Heart left ventricle (tissue), 16 donors: ENCODE measurements at places on chromosomes 5 and 9.

- peak; percentile 87 for DNase-seq
Observed at GRCh38 chr9:136686794-136687711, at the start of gene AGPAT2. TSS of gene AGPAT2 (minus strand) at chr9:136687457. CDS start at chr9:136687357, 100 bp downstream.

- no peak for DNase-seq
Observed at GRCh38 chr5:109152565-109152964, 257.2 kb downstream of the PJA2 start.

- no peak for DNase-seq
Observed at GRCh38 chr5:82975396-82975795, 101.8 kb downstream of the TMEM167A start.

GRCh38 chr9:78549711-78550110 is 252.8 kb downstream of the PSAT1 start:
- no peak for DNase-seq

- no peak for DNase-seq
Observed at GRCh38 chr5:35860686-35861085, 4.0 kb downstream of the IL7R start.

DNA sequence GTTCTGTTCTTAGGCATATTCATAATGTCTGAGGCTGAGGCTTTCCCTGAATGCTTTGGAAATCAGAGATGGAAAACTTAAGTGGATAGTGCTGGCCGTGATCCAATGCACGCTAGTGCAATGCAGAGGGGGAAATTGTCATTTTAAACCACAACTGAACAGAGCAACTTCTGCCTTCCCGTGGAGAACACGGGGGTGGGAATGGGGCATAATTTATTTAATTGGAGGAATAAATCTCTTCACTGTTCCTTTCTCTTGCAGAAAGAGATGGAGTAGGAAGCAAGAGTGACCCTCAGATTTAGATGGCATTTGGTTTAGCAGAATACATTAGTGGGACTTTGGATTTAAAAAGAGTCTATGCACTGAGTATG is 22.9 kb upstream of the NREP start:
- no peak for DNase-seq

- DNase-seq: no peak
Observed at GRCh38 chr5:173012882-173013281, 29.3 kb downstream of the ATP6V0E1 start.

DNA sequence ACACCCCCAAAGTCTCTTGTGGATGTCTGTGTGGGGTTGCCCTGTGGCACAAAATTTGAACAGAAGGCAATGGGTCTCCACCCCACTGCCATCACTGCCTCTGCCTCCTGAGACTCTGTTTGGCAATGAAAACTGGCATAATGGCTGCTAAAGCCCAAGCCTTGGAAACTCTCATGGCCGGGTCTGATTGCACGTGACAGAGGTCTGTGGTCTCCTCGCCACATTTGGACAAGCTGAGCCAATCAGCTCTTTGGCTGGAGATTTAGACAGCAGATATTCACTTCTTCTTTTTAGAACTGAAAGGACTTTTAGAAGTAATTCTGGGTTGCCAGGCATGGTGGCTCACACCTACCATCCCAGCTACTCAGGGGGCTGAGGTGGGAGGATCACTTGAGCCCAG is 5.5 kb downstream of the GGTA1 start:
- no peak for DNase-seq

DNA sequence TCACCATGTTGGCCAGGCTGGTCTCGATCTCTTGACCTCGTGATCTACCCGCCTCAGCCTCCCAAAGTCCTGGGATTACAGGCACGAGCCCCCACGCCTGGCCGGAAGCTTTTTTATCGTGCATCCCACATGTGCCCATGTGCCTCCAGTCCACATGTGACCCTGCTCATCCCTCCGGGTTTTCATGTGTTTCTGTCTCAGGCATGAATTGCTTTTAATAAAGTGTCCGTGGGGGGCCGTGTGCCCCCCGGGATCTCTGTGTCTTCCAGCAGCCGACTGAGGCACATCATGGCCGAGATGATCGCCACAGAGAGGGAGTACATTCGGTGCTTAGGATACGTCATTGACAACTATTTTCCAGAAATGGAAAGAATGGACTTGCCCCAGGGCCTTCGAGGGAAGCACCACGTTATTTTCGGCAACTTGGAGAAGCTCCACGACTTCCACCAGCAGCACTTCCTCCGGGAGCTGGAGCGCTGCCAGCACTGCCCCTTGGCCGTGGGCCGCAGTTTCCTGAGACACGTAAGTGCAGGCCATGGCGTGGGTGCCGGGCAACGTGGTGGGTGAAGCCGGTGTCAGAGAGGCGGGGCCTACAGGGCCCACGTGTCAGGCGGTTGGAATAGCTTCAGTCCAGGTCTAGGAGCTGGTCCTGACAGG is 22.1 kb upstream of the LRRC14B start:
- peak; percentile 75 for DNase-seq

- DNase-seq: peak; percentile 44
Observed at GRCh38 chr9:5557606-5558587, 47.6 kb downstream of the PDCD1LG2 start.

GRCh38 chr5:153753645-153754432 is 263.4 kb downstream of the GRIA1 start:
- DNase-seq: no peak

GRCh38 chr9:90926936-90927335 is 125.3 kb downstream of the SYK start:
- no peak for DNase-seq

DNA sequence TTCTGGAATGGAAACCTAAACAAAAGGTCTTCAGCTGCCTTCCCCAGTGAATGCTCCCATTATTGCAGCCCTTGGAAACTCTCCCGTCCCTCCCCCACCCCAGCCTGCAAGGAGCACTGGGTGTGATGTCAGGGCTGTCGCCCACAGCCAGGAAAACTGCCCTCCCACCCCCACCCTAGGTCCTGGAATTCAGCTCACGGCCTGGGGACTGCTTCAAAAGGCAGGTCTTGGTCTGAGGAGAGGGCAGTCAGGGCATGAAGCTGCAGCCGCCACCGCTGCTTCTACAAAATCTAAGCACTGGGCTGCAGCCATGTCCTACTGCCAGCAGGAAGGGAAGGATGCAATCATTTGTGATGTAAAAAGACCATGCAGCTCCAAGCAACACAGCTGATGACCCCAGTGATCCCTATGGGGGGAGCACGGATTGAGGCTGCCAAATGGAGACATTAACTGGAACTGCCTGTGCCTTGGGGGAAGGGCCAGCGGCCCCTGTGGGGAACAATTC is 11.4 kb downstream of the GRHPR start:
- DNase-seq: peak; percentile 42

GRCh38 chr9:38235244-38235643 is 157.3 kb upstream of the ALDH1B1 start:
- no peak for DNase-seq
